ENCODE measurements at places on chromosomes 12 and 14.

GRCh38 chr14:74179856-74180255 is 59.4 kb upstream of the VSX2 start:
- DNase-seq, result no peak

GRCh38 chr12:12839873-12840579 is 26.9 kb downstream of the DDX47 start:
- peak; percentile 76 for DNase-seq

DNA sequence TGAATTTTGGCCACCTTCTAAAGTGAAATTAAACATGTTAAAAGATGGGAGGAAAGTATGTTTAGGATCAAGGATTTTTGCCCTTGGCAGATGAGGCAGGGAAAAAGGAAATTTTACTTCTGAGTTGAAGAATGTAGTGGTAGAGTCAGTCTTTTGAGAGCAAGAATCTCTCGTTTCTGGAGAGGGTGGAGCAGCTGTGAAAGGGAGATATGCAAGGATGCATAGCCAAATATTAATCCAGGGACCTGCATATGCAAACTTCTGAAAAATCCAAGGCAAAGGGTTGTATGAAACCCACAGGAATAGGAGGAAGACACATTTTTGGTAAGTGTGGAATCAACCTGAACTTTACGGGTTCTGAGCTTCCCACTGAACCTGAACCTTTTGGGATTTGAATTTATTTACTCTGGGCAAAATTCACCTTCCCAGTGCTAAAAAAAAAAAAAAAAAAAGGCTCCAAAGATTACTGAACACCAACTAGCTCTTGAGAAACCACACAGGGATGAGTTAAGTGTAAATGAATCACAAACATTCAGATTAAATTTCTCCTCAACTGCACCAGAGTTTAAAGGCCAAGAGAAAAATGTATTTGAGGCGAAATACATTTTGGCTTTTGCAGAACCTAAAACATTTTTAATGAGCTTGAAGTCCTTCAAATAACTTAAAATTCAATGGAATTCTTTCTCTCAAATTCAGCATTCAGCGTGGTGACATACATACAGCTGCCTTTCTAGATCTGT is 187.1 kb upstream of the CDKN3 start:
- no peak for DNase-seq

- DNase-seq, result no peak
Measured at GRCh38 chr14:89427426-89428172, 10.6 kb upstream of the FOXN3 start.

DNA sequence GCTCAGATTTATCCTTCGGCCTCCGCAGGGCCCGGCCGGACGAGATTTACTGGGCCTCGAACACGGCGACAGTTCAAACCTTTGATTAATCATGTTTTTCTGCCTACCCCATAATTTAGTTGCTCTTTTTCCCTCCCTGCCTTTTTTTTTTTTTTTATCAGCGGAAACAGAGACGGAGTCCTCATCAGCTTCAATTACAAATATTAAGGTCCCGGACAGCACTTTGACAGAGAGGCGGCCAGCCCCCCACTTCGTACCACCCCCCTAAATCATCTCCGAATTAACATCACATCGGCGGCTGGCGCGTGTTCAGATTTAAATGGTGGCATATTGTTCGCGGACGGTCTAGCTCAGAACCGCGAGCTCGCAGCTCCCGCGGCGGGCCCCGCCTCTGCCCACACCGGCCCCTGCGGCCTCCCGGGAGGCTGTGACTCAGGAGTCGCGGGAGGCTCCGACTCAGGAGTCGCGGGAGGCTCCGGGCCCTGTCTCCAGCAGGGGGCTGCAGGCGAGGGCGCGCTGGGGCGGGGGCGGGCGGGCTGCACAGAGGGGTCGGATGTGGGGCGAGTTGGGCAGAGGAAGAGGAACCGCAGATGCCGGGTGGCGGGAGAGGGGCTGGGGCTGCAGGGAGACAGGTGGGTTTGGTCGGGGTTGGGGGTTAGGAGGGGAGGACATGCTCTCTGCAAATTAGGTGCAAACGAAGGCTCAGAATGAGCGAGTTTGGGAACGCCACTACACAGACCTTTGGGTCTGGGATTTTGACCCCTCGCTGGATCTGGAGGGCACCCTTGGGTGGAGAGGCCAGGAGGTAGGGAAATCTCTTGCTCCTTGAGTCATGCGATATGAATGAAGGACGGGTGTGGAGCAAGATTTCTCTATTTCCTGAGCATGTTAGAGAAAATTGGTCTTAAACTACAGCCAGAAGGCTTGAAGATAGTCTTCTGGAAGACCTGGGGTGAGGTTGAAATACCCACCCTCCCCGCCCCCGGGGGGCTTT is 19.6 kb upstream of the ATP5MC2 start:
- peak; percentile 39 for DNase-seq

DNA sequence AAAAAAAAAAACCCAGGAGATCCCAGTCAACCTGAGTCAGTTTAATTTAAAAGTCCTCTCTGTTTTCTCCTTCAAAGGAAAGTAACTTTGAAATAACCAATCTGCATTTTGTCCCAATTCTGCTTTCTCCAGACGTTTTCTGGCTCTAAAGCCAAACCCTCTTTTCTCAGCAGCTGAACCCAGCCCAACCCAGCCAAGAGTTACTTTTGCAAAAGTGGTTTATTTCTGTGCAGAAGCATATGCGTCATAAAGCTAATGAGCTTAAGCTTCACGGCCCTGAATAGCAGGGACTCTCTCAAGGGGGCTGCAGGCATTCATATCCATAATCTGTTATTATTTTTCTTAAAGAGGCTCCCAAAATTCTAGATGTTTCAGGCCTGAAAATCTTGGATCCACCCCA is 176.6 kb downstream of the GALC start:
- DNase-seq, result no peak

GRCh38 chr14:24613747-24614146 is 4.3 kb upstream of the GZMH start:
- DNase-seq, result no peak

GRCh38 chr14:36477266-36477665 is 42.8 kb downstream of the NKX2-1 start:
- no peak for DNase-seq

DNA sequence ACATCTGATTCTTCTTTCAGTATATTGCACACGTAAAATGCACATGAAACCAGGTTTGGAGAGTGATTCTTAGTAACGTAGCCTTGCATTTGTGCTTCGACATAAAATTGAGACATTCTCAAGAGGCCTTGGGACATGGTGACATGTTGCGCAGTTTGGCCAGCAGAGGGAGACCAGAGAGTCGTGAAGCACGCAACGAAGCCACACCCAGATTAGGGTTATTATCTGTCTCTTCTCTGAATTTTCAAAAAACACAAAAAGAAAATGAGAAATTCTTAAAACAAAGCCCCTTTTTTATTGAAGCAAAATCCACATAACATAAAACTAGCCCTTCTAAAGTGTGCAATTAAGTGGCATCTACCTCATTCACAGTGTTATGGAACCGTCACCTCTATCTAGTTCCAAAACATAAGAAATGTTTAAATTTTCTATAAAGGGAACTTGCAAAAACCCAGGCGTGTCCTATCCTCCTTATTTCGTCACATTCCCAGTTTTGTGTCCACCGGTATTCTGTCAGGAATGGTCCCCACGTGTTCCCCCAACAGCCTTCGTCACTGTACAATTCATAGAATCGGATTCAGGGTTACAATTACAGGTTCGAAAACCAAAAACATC is 108.8 kb upstream of the ATF7IP start:
- DNase-seq, result peak; percentile 85

DNA sequence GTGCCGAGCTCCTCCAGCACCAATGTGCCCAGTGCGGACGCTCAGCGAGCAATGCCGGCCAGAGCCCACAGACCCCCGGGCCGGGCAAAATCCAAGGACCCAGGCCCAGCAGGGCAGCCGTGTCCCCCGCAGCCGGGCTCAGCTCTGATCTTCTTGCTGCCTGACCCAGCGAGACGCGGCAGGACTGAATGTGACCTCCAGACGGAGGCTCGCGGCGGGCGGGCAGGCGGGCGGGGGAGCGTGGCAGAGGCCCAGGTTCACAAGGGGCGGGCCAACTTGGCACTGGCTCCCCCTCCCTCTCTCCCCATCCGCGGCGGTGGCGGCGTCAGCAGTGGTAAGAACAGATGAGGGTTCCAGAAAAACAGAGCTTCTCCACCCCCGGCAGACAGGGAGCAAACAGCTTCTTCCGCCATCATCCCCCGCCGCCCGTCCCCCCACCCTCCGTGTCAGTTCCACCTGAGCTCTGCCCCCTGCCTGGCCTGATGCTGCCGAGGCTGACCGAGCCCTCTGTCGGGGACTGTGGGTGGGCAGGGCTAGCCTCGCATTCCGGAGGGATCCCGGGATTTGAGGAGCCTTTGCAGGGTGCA is 94.3 kb downstream of the RFLNA start:
- peak; percentile 76 for DNase-seq

DNA sequence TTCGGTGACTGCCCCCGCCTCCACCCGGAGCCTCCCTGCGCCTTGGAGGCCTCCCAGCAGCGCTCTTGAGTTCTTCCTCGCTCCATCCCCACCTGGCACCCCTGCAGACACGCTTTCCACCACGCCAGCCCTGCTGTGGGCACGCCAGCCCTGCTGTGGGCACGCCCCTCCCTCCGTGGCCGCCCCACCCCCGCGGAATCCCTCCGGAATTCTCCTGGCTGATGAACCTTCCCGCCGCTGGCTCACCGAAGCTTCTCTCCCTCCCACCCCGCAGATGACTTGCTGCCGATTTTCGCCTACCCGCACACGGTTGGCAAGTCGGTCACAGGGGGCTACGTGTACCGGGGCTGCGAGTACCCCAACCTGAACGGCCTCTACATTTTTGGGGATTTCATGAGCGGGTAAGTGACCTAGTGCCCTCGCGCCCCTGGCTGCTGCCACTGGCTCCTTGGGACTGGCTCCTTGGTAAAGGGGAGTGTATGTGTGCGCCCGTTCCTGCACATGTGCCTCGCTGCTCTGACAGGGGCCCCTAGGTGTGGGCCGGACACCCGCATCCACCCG is 15.2 kb downstream of the HHIPL1 start:
- no peak for DNase-seq

- DNase-seq, result no peak
Measured at GRCh38 chr12:96040305-96041133, 5.1 kb upstream of the LTA4H start.

DNA sequence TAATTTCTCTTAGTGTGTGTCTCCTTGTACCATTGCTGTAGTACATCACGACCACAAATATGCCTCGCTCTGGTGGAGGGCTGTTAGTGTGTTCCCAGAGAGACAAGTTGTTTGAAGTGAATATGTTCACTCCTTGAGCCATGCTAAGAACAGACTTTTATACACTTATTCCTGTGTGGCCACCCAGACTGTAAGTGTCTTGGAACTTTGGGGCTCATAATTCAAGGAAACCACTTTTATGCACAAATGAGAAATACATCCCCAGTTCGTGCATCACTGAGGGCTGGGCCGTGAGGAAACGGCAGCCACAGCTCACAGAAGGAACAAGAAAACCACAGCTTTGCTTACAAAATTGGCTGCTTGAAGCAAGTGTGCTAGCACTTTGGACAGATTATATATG is 362.2 kb upstream of the DDHD1 start:
- DNase-seq, result no peak

- DNase-seq, result peak; percentile 41
Measured at GRCh38 chr12:25352083-25352918, 101.6 kb upstream of the KRAS start.

DNA sequence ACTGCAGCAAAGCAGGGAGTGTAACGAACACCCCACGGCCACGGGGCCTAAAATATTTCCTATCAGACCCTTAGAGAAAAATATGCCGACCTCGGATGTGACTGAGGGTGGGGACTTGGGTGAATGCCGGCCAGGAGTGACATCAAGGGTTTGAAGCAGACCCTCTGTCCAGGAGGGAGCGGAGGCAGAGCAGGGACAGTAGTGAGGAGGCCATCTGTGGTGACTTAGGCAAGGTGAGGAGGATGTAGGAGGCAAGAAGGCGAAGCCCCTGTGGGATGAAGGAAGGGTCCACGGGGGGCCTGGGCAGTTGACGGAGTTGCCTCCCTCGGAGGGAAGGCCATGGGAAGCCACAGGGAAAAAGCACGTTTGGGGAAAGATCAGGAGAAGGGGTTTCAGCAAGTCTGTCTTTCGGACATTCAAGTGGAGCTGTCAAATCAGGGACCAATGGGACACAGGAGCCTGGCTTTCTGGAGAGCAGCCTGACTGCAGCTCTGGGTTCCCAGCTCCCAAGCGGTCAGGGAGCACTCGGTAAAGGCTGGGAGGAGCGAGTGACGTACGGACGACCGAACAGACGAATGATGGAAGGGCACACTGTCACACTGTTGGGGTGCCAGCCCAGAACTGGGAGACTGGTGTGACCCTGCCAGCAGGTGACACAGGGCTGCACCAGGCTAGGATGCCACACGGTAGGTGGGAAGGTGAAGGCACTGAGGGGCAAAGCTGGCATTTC is 74.3 kb downstream of the MOK start:
- no peak for DNase-seq

GRCh38 chr14:101022916-101023435 is 119.5 kb upstream of the RTL1 start:
- DNase-seq, result no peak

- DNase-seq, result no peak
Measured at GRCh38 chr12:108826807-108827721, 30.3 kb downstream of the SSH1 start.

- no peak for DNase-seq
Measured at GRCh38 chr14:97688631-97689336, 891.6 kb downstream of the VRK1 start.

DNA sequence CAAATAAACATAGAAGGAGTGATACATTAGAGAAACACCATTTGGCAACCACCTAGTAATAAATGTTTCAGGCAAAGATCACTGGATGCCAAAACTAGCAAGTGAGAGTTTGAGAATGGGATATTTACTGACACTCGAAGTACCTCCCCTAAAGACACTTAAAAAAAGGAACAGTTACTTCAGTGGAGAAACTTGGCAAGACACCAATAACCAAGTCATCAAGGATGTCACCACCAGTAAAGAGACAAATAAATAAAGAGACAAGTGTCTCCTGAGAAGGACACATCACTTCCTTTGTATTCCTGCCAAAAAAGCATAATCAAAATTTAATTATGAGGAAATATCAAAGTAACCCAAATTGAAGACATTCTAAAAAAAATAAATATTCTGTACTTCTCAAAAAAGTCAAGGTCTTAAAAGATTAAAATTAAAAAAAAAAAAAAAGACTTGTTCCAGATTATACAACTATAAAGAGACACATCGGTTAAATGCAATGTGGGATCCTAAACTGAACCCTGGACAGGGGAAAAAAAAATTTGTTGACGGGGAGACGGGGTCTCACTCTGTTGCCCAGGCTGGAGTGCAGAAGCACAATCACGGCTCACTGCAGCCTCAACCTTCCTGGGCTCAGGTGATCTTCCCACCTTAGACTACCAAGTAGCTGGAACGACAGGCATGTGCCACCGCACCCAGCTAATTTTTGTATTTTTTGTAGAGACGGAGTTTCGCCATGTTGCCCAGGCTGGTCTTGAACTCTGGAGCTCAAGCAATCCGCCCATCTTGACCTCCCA is 26.4 kb downstream of the TM7SF3 start:
- DNase-seq, result no peak

GRCh38 chr12:89138048-89138852 is 214.1 kb downstream of the DUSP6 start:
- DNase-seq, result no peak

DNA sequence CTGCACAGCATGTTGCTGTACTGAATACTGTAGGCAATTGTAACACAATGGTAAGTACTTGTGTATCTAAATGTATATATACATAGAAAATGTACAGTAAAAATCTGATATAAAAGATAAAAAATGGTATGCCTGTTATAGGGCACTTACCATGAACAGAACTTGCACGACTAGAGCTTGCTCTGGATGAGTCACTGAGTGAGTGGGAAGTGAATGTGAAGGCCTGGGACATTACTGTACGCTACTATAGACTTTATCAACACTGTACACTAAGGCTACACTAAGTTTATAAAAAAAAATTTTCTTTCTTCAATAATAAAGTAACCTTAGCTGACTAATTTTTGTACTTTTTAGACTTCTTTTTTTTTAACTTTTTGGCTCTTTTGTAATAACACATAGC is 24.2 kb upstream of the NEDD1 start:
- peak; percentile 87 for DNase-seq

Measured in brain microvascular endothelial cell (primary cell).